ENCODE measurements at places on chromosomes 2 and 18. TPM values are rescaled to one million over a fixed set of nuclear protein-coding genes. Genes with fewer than 3 reads are reported as not detected.

- DNase-seq: no peak
Measured at GRCh38 chr2:222194669-222195068, 104.1 kb downstream of the PAX3 start.

CD302 gene
- 2.1 TPM for total RNA-seq

DNA sequence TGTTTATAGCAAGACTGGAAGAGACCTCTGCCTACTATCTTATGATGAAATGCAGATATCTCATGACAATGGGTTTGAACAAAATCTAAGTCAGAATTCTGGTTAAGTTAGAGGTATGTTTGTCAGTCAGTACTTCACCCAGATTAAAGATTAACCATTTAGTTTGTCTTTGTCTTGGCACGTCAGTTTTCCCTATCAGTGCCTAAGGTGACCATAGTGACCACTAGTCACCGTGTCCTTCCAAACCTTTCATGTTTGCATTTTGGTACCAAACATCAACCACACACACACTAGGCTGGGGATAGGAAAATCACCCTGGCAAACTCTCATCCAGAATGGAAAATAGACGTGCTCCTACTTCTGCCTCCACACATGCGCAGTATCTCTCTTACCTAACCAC, 248.9 kb downstream of the PIEZO2 start:
- no peak for DNase-seq

- DNase-seq: no peak
Measured at GRCh38 chr2:154961676-154962075, 263.2 kb downstream of the KCNJ3 start.

- no peak for DNase-seq
Measured at GRCh38 chr2:127397568-127398238, 9.9 kb upstream of the MAP3K2 start.

DNA sequence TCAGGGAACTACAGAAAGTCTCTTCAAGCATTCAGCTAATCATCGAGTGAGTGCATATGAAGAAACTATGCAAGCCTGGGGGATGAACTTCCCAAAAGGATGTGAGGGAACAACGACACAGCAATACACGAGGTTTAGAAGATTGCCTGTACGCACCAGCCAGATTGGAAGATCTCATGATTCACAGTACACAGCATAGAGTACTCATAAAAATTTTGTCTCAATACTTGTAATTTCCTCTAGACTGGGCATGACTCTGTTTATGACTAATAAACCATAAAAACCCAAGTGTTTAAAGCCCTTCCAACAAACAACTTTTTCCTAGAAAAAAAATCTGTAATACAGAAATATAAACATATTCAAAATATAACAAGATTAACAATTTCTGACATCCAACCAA, 279.7 kb downstream of the KCNJ3 start:
- DNase-seq: no peak

- no peak for DNase-seq
Measured at GRCh38 chr2:8496617-8497016, 185.2 kb upstream of the ID2 start.

DNA sequence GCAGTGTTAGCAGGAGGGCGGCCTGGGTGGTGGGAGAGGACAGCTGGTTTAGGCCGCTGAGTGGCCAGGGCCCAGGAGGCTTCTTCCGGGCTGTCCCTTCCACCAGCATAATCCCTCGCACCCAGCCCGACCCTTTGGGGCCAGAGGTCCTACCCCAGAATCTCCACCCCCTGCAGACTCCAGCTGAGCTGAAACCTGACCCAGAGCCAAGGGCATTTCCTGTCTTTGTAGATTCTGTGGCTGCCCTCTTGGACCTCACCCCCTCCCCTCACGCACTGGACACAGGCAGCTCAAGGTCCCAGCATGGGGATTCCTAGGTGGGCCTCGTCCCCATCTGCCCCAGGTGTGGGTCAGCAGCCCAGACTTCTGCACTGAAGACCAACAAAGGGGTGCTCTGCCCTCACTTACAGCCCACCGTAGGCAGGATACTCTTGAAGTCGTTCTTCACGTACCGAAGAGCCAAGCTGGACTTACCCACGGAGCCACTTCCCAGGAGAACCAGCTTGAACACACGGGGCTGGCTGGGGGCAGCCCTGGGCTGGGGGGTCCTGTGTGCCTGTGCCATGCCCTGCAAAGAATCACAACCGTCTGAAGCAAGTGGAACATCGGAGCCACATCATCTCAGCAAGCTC, 4.8 kb downstream of the RAB17 start:
- DNase-seq: no peak

AKAIN1 gene
- total RNA-seq: not detected

DNA sequence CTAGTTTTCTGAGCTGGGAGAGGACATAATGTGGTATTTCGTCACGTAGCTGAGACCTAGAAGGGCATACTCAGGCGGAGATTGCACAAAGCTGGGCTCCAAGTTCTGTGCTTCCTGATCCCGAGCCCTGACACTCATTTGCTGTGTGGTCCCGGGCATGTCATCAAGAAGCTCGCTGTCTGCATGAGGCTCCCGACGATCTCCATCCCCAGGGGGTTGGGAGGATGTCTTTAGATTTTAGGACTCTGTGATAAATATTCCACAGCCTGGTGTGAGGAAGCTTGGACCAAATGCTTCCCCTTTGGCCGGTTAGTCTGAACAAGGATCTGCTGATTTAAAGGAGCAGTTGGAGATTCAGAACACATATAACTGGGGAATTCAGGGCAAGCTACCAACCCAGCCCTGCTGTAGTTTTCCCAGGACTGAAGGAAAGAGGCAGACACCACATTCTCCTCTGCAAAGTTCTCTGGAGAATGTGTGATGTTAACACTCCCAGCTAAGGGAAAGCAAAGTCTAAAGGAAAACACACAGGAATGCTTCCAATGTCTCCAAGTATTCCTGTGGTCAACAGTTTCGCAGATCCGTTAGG, 2.3 kb downstream of the KCNE4 start:
- DNase-seq: no peak

TRIM43 gene
- not detected for total RNA-seq

NYAP2 gene
- not detected for total RNA-seq

GRCh38 chr2:20976527-20976926, 67.3 kb downstream of the APOB start:
- no peak for DNase-seq

DNA sequence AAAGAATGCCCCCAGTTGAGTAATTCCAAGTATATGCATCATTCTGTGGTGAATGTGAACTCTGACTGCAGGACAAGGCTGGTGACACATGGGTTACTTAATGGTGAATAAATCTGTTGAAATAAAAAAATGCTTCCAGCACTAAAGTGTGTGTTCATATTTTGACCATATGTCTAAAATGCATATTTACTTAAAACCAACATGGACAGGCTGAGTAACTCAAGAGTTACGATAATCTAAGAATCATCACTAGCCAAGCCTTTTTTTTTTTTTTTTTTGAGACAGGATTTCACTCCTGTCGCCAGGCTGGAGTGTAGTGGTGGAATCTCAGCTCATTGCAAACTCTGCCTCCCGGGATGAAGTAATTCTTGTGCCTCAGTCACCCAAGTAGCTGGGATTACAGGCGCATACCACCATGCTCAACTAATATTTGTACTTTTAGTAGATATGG, 47.1 kb upstream of the CCBE1 start:
- DNase-seq: no peak

DNA sequence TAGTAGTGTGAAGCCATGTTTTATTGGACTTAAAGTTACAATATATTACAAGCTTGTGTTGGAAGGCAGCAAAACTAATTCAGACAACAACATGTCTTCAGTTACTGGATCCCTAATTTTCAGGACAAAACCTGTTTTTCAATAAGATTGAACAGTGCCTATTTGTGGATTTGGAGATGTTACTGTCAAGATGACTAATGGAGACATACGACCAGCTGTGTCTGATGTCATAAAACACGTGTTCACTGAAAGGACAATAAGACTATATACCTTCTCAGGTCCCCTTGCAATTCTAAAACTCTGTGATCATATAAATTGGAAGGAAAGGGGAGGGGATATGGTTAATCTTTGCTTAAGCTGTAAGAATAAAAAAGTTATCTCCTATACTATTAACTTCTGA, 21.7 kb downstream of the METTL21A start:
- no peak for DNase-seq

DNA sequence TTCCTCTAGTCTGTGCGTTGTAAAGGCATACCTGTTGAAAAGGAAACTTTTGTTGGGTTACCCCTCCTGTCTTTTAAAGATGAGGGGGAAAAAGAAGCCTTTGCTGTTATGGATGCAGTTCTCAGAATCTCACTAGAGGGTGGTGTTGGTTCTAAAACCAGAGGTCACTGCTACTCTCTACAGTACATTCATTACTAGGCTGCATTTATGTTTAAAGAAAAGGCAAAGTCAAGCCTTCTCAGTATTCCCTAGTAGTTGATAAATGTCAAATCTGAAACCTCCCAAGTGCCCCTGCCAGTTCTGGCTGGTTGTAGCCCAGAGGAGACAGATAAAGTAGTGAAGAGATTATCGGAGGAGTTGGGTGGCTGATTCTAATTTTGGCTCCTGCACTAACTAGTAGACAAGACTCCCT, 1.4 kb upstream of the PLCL1 start:
- DNase-seq: peak; percentile 23

WDFY1 gene
- total RNA-seq: 10.9 TPM

- DNase-seq: no peak
Measured at GRCh38 chr18:9705183-9705829, 2.8 kb upstream of the RAB31 start.

GRCh38 chr18:50284255-50284885, 3.0 kb upstream of the MBD1 start:
- no peak for DNase-seq

RAB31 gene
- total RNA-seq: 23.3 TPM

GALNT3 gene
- 1.0 TPM for total RNA-seq

GRCh38 chr2:215764441-215765048, 248.8 kb downstream of the MREG start:
- DNase-seq: no peak

GRCh38 chr2:3645745-3646389, 12.1 kb upstream of the ALLC start:
- no peak for DNase-seq

FRZB gene
- total RNA-seq: not detected

GRCh38 chr18:35247412-35248249, 6.8 kb downstream of the ZNF397 start:
- DNase-seq: no peak

GRCh38 chr2:189569295-189569910, 11.2 kb downstream of the SLC40A1 start:
- DNase-seq: no peak

ECEL1 gene
- not detected for total RNA-seq

MYL12B gene
- total RNA-seq: 195 TPM

GRCh38 chr2:149782572-149782971, 195.0 kb upstream of the MMADHC start:
- DNase-seq: no peak

KDM3A gene
- 15.7 TPM for total RNA-seq
